IMR-90 (cell line): ENCODE measurements at places on chromosomes 12 and 14.

DNA sequence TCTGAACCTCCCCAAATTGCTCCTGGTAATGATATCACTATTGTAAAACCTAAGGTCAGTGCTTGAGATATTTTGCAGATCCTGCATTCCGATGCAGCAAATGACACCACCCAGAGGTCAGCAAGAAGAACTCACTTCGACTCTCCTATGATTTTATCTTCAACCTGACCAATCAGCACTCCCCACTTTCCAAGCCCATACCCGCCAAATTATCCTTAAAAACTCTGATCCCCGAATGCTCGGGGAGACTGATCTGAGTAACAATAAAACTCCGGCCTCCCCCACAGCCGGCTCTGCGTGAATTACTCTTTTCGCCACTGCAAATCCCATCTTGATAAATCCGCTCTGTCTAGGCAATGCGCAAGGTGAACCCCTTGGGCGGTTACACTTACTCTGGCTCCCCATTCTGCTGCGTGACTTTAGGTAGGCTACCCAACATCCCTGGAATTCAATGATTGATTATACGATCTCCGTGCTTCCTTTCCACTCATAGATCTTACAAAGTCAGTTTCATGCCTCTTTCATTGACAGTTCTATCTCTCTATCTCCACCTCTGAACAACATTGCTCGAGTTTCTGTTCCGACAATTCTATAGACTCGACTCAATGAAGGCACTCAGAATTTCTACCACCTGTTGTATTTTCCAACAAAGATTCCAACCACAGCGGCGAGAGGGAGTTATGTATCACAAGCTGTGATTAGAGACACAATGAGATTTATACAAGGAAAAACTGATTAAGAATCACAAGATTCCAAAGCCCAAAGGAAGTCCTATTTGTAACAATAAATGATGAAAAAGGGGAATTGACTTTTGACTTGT is 939 bp downstream of the NPC2 start:
- DNase-seq: peak; percentile 40

GRCh38 chr14:56004323-56004722 is 113.9 kb upstream of the PELI2 start:
- DNase-seq: no peak

DNA sequence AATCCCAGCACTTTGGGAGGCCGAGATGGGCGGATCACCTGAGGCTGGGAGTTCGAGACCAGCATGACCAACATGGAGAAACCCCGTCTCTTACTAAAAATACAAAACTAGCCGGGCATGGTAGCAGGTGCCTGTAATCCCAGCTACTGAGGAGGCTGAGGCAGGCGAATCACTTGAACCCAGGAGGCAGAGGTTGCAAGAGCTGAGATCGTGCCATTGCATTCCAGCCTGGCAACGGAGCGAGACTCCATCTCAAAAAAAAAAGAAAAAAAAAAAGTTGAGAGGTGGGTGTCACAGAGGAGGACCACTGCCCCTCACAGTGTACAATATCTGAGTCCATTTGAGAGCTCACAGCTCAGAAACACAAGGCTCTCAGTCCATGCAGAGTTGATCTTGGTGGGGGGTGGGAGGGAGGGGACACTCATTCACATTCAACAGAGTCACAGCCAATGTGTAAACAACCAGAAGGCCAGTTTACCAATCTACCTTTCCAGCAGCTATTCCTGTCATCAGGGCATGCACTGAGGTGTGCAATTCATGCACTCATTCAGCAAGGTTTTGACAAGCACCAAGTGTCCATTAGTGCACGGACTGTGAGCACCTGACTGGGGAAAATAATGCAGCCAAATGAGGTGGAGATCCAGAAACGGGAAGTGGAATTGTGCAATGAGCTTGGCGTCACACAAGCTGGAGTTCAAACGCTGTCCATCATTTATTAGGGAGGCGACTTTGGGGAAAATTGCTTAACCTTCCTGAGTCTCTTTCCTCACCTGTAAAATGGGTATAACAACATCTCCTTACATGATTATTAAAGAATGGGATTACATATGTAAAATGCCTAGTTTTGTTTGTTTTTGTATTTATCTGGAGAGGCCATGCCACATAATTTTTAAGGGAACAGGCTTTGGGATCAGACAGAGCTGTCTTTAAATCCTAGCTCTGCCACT is 4.4 kb upstream of the EIF5 start:
- peak; percentile 40 for DNase-seq

DNA sequence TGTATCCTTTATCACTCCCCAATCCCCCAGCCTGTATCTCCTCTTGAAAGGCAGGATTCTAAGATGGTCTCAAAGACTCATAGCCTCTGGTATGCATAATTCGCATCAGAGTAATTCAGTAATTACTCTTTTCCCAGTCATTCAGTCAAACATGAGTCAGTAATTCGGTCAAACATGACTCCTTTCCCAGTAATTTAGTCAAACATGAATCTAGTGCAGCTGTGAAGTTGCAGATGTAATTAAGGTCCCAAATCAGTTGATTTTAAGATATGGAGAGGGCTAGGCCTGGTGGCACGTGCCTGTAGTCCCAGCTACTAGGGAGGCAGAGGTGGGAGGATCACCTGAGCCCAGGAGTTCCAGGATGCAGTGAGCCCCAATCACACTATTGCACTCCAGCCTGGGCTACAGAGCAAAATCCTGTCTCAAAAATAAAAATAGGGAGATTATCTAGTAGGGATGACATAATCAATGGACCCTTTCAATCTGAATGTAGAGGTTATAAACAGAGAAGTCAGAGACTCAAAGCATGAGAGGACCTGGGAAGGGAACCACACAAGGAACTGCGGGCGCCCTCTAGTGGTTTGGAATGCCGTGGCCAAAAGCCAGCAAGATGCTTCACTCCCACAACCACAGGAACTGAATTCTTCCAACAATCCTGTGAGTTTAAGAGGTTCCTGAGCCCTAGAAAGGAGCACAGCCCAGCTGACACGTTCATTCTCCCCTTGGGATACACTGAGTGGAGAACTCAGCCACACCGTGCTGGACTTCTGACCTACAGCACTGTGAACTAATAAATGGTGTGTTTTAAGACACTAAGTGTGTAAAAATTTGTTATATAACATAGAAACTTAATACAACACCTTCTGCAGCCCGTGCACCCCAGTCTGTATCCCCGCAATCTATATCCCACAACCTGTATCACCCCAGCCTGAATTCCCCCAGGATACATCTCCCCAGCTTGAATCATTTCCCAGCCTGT is 14.3 kb upstream of the ARMH4 start:
- peak; percentile 78 for DNase-seq

GRCh38 chr14:55133416-55133815 is 4.4 kb downstream of the LGALS3 start:
- peak; percentile 43 for DNase-seq

GRCh38 chr12:42568952-42569915 is 20.3 kb downstream of the PRICKLE1 start:
- DNase-seq: peak; percentile 80

DNA sequence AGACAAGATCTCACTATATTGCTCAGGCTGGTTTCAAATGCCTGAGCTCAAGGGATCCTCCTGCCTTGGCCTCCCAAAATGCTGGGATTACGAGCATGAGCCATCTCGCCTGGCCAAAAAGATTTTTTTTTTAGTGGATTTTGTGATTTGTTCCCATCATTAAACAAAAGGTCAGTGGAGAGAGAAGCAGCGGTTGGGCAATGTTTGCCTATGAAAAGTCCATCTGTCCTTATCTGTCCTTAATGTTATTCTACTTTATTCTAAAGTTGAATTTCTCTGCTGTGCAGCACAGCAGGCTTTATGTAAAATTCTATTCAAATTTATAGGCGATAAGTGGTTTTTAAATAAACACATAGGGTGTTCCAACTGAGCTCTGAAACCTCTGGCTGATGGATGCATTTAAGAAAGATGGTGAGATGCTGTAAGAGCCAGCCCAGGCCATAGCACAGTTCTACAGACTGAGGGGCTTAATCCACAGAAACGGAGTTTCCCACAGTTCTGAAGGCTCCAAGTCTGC is 18.8 kb downstream of the HCAR2 start:
- DNase-seq: no peak

DNA sequence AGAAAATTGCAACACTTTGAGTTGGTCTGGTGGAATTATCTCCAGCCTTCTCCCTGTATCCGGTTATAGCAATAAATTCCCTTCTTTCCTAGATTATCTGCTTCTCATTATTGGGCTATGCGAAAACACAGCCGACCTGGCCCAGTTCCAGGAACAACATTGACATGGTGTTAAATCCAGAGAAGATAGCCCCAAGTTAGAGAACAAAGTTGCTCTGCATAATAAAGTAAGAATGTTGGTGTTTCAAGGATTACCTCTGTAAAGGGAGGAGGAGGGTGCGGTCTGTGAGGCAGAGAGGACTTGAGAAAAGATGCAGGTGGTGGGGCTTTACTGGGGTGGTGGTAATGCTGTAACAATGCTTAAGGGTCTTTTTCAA is 12.1 kb downstream of the TCL1A start:
- DNase-seq: no peak

DNA sequence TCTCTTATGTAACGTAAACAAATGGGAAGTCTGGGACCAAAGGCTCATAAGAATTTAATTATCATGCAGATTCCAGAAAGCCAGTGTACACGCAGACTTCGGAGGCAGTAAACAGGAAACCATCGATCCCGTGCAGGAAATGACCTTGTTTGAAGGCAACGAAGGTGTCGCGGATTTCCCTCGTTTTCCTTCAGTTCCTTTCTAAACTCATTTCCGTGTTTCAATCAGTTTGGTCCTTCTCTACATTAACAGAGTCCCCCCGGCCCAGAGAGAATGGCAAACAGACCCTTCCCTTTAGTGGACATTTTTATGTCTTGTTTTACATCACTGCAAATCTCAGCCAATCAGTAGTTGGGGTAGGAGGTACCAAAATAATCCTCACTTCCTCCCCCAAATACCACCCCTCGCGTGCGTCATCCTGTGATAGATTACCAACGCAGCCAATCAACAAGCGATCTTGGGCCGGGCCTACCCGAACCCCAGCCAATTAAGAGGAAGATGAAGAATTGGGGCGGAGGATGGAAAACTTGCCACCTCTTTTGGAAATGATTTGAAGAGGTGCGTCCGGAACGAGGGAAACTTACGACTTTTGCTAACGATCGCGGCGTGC is 6.1 kb upstream of the FOXJ2 start:
- peak; percentile 99 for DNase-seq

DNA sequence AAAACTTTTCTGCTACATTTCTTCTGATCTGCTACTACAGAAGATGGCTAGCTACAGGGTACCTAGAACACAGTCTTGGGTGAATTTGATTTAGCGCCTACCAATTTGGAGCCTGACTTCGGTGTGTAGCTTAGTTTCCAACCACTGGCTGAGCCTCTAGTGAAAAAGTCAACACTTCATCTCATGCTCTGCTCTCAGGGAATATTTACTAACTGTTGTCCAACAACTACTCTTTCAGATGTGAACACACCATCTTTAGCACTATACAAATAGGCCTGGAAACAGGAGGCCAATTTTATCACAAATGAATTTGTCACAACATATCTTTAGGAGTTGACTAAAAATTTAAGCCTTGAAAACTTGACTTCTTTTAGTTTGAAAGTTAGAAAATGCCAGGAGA is 167.9 kb downstream of the NELL2 start:
- DNase-seq: no peak

- no peak for DNase-seq
Measured at GRCh38 chr14:24051176-24051788, 527 bp upstream of the CARMIL3 start.

- DNase-seq: peak; percentile 39
Measured at GRCh38 chr14:72471346-72471745, 422.6 kb downstream of the DPF3 start.

DNA sequence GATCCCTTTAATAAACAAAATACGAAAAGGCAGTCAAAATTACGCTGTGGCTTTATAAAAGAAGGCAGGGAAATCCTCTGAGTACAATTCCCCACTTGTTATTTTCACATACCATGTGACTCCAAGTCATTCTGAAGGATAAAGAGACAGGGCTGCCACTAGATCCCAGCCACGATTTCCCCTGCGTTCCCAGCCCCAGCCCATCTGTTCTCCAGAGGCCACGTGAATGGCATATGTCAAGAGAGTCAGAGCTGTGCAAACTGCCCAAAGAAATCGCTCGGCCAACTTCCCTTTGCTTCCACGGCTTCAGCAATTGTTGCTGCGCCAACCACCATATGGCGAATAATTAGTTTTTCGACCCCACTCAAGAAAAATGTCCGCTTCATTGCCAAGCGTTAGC is 161.3 kb downstream of the C12orf42 start:
- DNase-seq: no peak

GRCh38 chr12:47414511-47414910 is 291.3 kb downstream of the RPAP3 start:
- no peak for DNase-seq

DNA sequence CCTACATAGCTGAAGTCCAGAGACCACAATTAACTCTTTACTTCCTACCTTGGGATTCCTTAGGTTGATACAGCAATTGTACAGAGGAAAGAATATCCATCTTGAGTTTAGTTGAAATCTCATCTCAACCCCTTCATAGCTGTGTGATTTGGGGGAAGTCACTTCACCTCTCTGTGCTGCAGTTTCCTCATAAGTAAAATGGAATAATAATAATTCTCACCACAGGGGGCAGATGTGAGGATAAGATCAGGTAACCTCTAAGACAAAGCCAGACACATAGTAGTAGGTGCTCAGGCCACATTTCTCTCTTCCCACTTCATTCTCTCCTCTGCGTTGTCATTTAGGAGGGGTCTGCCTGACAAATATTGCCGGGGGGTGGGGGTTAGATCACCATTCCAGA is 6.7 kb downstream of the FOXN4 start:
- DNase-seq: no peak

DNA sequence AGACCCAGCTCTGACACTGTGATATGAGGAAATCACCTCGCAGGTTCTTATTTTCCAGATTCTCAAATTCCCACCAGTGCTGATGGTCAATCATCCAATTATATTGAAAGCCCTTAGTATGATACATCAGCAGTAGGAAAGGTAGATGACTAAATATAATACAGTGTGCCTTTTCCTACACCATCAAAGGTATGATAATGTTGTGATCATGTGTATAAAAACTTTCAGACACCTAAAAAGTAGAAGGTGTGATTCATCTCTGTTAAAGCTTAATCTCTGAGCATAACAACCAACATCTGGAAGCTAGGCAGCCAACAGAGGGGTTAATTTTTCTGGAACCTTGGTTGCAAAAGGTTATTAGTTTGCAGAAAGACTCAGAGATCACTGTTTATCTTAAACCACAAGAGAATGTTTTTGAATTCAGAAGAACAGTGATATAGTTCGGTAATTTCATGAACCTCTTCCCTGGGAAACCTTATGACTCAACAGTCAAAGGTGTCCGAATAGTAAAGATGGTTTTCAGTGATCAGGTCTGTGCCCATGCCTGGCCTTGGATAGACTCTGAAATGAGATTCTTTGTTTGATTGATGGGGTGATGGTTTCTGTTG is 122.5 kb downstream of the ETV6 start:
- peak; percentile 69 for DNase-seq
